Ecto neural progenitor cell (in vitro differentiated cells): ENCODE measurements at places on chromosomes 3 and 15.

GRCh38 chr3:188264226-188265207 is 110.6 kb downstream of the LPP start:
- no peak for DNase-seq

DNA sequence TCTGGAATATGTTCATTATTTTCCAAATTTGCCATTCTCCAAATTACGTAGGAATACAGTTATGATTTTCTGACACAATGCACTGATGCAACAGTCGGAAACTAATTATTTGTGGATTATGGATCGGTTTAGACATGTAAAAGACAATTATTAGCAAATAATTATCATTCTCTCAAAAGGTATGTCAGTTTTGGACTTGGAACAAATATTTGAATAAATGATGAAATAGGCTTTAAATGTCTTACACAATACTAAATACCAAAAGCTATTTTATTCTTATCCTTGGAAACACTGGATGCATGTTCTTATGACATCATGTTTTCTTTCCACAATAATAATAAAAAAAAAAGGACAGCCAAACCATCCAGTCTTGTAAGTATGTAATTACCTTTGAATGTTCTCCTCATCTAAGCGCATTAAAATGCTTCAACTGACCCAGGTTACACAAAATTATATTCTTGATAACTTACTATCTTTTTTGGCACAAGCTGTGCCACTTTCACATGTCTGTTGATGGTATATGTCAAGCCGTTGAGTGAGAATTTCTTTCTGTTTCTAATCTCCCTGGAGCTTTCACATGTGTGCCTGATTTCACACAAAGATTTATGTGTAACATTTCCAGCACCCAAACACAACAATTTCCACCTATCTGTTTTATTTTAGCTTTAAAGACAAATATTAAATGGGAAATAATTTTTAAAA is 238.5 kb upstream of the ZNF385D start:
- no peak for DNase-seq

DNA sequence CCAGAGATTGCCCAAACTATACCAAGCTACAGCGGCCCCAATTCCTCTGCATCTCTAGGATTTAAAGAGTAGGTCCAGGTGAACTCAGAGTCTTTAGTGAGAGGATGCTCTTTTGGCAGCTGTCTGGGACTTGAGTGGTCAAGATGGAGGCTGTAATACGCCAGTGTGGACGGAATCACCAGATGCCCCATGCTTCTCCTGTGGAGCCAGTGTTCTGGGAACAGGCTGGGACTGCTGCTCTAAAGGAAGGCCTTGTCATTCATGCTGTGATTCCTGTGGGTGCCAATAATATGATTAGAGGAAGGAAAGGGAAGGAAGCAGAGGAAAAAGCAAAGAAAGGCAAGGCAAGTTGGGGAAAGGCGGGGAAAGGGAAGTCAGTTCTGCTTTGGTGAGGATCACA is 17.4 kb upstream of the NOX5 start:
- DNase-seq = no peak

- no peak for DNase-seq
These were observed 19.2 kb upstream of the KPNA1 start for GRCh38 chr3:122533931-122534334.

GRCh38 chr15:49490966-49491365 is 67.9 kb downstream of the FGF7 start:
- DNase-seq = no peak

- DNase-seq = no peak
These were observed 230.6 kb upstream of the PEX5L start for GRCh38 chr3:180267202-180267843.

- peak; percentile 62 for DNase-seq
These were observed 80.7 kb upstream of the ALDH1L1 start for GRCh38 chr3:126261037-126261436.

- DNase-seq = no peak
These were observed 17.1 kb upstream of the DCBLD2 start for GRCh38 chr3:98918586-98918985.

- no peak for DNase-seq
These were observed 5.9 kb upstream of the DCP1A start for GRCh38 chr3:53353202-53353601.

GRCh38 chr15:63044077-63044644 is 1.6 kb downstream of the TPM1 start:
- DNase-seq = no peak

DNA sequence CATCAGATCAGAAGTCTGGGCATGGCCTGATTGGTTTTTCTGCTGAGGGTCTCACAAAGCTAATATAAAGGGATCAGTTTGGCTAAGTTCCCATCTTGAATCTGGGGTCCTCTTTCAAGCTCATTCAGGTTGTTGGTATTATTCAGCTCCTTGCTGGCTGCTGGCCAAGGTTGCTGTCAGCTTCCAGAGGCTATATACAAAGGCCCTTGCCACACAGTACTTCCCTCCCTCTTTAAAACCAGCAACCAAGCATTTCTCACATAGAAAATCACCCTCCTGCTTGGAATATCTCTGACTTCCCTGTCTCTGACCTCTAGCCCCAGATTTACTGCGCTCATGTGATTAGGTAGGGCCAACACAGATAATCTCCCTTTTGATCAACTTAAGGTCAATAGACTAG is 442.9 kb downstream of the ERC2 start:
- DNase-seq = no peak

GRCh38 chr15:60790641-60791040 is 311.7 kb upstream of the ICE2 start:
- DNase-seq = peak; percentile 4

- DNase-seq = no peak
These were observed 6.1 kb downstream of the MSL2 start for GRCh38 chr3:136189859-136190617.

GRCh38 chr15:51062736-51063135 is 32.0 kb downstream of the TNFAIP8L3 start:
- no peak for DNase-seq

DNA sequence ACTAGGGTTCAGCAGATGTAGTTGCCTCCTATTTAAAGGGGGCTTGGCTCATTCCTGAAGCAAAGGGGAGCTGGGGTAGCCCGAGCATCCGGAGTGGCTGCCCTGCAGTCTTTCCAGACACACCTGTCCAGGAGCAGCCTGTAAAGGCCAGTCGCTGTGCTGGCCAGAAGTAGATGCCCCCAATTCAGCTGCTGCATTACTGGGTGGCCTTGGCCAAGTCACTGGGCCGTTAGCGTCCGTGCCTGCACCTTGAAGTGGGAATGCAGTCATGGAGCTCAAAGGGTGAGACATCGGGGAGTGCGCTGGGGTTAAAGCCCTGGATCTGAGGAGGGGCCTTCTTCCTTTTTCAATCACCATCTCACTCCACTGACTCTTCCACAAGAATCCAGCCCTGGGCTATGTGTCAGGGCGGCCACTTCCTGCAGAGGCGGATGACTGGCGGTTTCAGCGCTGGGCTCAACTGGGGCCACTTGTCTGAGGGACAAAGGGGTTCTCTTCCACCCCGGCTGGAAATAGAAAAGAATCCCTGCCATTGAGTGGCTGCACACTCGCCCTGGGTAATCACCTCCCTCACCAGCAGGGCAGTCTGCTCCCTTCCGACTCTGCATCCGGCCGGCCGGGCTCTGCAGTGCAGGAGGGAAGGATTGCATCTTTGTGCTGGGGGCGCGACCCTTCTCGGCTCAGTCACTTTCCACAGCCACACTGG is 11.8 kb downstream of the ALDH1A3 start:
- DNase-seq = peak; percentile 75

DNA sequence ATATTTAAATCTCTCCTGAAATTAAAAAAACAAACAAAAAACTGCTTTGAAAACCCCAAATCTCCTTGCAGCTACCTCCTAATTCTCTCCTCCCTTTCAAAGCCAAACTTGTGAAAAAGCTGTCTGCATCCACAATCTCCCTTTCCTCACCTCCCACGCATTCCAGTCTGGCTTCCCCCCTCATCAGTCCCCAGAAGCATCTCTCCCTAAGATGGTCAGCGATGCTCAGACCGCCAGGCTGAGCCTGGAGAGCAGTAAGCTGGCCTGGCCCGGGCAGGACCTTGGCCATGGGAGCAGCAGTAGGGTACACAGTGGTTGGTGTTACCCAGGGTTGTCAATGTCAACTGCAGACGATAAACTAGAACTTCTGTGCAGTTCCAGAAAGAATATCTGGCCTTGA is 32.9 kb upstream of the BLM start:
- DNase-seq = no peak

GRCh38 chr3:178072391-178073305 is 463.6 kb upstream of the KCNMB2 start:
- DNase-seq = no peak

GRCh38 chr15:95869920-95870319 is 460.6 kb upstream of the NR2F2 start:
- DNase-seq = no peak

DNA sequence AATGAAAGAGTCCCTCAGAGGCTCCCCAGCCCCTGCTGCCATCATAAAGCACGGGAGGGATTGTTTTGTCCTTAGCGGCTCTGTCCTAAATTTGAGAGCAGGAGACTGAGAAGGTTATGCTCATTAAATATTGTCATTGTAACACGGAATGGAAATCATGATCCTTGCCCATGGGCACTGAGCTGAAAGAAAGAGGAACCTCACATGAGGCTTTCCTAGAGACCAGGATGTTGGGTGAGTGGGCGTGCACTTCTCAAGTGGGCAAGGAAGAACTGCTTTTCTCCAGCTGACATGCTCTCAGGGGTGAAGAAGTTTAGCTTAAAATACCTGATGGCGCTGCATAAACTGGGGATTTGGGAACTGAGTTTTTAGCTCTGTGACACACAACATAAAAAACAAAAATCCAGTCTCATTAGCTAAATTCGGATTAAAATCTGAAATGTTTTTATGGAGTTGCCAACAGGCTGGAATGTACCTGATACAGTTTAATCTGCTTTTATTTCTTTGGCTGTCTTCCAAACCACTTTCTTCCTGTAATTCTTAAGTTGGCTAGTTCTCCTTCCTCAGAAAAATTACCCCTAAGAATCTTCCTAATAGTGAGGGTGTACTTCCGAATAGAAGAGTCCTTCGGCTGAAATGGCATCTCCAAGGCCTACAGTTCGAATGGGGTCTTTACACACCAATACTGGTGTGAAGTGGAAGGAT is 31.7 kb downstream of the ADPGK start:
- DNase-seq = no peak

DNA sequence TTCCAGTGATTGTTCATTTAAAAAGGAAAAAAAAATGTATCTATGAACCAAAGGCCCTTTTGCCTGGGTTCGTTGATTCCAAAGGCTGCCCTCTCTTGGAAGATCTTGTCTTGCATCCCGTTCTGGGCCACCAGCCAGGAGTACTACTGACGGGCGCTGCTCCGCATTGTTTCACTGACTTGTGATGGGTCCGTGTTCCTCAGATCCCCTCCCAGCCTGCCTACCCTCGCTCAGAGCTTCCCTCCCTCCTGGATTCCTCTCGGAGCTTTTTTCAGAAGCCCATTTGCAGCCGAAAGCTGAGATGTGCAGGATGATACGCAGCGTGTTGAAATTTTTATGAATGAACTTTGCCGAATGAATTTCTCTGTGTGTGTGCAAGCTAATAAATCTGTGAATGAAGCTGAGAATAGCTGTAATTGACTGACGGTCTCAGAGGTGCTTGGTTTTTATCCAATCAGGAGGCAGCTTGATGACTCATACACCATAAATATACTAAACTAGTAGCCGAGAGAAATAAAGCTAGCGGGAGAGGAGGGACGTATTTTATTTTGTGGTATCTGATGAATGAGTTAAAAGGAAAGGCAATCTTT is at the start of gene SHC4:
Gene SHC4, minus strand, starts transcription at position 396 of the 590 bp plus-strand sequence. CDS start 904 bp downstream, outside the sequence.
- peak; percentile 74 for DNase-seq

GRCh38 chr3:68057637-68058320 is 403.4 kb upstream of the SUCLG2 start:
- DNase-seq = no peak

DNA sequence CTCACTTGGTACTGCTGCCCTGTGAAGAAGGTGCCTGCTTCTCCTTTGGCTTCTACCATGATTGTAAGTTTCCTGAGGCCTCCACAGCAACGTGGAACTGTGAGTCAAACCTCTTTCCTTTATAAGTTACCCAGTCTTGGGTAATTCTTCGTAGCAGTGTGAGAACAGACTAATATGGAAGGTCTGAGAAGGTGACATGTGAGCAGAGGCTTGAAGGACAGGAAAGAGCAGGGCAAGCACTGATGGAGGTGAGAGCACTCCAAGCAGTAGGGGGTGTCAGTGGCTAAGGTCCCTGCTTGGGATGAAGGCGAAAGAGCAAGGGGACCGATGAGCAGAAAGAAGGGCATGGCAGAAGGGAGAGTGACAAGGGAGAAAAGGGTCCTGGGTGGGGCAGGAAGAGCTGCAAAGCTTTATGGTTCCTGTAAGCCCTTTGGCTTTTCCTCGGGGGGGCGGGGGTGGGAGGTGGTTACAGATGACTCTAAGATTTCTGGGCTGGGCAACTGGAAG is 3.5 kb downstream of the EIF4E3 start:
- no peak for DNase-seq

DNA sequence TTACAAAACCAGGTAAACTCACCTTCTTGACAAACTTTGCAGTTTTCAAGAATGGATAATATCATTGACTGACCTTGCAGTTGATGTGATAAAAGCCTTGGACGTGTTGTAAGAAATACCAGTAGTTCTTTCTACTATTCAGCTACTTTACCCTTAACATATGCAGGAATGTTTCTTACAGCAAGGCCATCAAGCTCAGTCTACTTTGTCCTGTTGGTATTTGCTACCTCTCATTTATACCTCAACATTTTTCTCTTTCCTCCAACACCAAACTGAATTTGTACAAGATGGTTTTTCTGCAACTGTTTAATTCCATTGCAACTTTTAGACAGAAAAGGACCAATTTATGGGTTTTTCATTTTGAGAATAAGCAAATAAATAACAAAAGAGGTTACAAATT is 147.4 kb upstream of the BCHE start:
- DNase-seq = no peak

- no peak for DNase-seq
These were observed 15.6 kb upstream of the DAG1 start for GRCh38 chr3:49454458-49454857.

DNA sequence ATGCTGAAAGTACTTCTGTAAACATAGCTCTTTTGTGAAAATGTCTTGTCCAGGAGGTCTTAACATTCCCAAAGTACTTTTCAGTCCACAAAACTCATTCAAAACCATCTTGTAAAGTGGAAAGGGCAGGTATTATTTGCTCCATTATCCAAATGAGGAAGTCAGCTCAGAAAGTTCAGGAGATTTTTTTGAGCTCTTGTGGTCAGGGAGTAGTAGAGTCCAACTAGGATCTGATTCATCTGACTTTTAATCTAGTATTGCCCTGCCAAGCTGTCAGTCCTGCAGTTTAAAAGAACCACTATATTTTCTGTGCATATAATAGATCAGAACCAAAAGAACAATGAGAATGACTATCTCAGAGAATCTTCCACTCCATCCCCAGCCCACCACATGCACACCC is 83.5 kb downstream of the FOXB1 start:
- no peak for DNase-seq

DNA sequence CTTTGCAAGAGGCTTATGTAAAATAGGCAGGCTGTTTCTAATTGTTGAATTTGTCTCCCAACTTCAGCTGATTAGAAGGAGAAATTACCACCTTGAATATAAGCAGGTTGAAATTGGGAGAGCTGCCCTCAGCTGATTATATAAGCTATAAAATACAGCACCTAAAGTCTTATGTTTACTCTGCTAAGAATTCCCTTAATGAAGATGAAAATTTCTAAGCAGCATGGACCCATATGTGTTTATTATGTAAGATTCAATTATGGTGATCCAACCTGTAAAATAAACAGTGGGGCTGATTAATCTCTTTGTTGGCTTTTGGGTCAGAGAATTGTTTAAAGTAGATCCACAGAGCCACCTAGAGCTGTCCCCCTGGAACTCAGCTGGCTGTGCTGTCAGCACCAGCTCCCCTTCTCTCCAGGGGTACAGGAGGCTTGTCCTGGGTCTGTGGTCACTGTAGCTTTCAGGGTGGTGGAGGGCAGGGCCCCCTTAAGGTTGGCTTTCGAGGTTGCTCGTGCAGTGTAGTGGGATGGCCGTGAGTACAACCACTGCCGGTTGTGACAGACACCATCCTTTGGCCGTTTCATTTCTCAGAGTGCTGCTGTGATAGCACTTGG is 9.5 kb downstream of the SLCO3A1 start:
- DNase-seq = no peak
